ENCODE measurements at places on chromosomes 16 and 17.

GRCh38 chr16:70594569-70594968 lies 51.8 kb upstream of the IL34 start:
- no peak for DNase-seq

DNA sequence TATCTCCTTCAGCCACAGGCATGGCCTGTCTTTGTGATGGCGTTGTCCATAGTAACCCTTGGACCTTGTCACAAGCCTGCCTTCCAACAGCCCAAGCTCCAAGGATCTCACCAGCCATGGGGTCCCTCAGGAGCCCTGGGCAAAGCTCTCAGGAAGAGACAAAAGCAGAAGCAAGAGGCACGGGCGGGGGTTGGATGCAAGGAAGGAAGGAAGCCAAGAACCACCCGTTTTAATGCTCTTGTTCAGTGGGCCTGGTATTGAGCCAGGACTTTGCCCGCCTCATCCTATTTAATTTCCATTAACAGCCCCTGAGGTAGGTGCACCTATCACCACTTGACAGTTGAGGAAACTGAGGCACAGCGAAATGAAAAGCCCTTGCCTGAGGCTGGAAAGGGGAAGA lies 32.3 kb upstream of the GOSR2 start:
- DNase-seq, result no peak

- no peak for DNase-seq
These were observed 16.2 kb upstream of the COL1A1 start for GRCh38 chr17:50217591-50217990.

- DNase-seq, result no peak
These were observed 18.8 kb downstream of the HS3ST3A1 start for GRCh38 chr17:13582776-13583547.
